ENCODE measurements at places on chromosomes 16 and 17. TPM values are rescaled to one million over a fixed set of nuclear protein-coding genes. Genes with fewer than 3 reads are reported as not detected.

BICDL2 gene
- 0.20 TPM for total RNA-seq

- H3K27ac ChIP-seq, result no peak overlapping the region
- no peaks in the 10 kb centered on the region for H3K27me3 ChIP-seq
- peak; percentile 16 for DNase-seq
- H3K4me1 ChIP-seq, result peaks cover 13% of the 10 kb centered on the region
- H3K4me3 ChIP-seq, result peak overlapping the region; percentile 51
These were observed 426.7 kb upstream of the MAF start for GRCh38 chr16:80027007-80027965.

DNA sequence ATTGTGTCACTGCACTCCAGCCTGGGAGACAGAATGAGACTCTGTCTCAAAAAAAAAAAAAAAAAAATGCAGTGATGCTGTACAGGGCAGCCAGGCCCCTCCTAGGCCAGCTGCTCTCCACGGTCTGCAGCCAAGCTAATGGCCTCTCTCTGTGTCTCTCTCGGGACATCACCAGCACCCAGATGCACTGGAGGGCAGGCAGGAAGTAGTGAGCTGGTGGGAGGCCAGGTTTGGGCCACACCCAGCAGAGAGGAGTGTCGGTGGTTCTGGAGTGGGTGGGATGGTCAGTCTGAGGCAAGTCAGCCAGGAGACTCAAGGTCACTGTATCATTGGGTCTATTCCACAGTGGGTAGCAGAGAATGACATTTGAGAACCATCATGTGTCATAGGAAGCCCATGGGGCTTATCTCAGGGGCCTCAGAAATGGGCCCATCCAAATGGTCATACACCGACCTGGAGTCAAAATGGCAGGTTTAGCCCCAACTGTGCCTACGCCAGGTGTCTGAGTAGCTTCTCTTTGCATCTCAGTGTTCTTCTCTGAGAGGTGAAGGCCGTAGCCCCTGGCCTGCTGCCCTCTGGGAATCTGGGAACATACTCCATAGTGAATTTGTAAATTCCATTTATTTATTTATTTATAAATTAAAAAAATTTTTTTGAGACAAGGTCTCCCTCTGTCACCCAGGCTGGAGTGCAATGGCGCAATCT, 22.7 kb downstream of the WNT9B start:
- DNase-seq, result no peak
- no peak overlapping the region for H3K27ac ChIP-seq
- H3K4me3 ChIP-seq, result no peak overlapping the region
- H3K4me1 ChIP-seq, result no peaks in the 10 kb centered on the region
- no peaks in the 10 kb centered on the region for H3K27me3 ChIP-seq

- peaks cover 35% of the 10 kb centered on the region for H3K4me1 ChIP-seq
- peak overlapping the region; percentile 82 for H3K4me3 ChIP-seq
These were observed 1.5 kb upstream of the CMIP start for GRCh38 chr16:81442916-81443687.

Measured in activated T-helper 1 cell treated with anti-CD3 and anti-CD28 coated beads, Interleukin-12 subunit alpha, Interleukin-12 subunit beta, Interleukin-2, Interleukin-4 antibody, amounts not matched to agents 30 ng/mL and 10 ng/mL and 1 ng/mL, durations not matched to agents 14 hours and 24 hours and 36 hours (primary cell).